ENCODE measurements at places on chromosomes 5 and 9.

DNA sequence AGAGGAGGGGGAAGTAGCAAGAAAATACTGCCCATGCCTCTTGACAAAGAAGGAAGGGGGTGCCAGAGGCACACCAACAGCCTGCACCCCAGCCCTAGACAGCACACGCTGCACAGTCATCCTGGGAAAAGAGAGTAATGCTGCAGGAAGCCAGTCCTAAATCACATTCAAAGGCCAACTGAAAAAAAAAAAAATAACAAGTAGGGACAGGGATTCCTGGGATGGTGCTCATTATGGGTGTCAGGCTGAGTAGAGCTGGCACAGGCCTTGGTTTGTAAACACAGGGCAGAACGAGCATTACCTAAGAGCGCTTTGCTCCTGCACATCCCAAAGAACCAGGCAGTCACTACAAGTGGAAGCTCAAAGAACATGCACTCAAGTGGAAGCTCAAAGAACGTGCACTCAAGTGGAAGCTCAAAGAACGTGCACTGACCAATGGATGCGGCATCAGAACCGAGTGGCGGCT, 7.8 kb downstream of the RAPGEF1 start:
- DNase-seq, result no peak

GRCh38 chr9:115115117-115115880, 2.7 kb downstream of the TNC start:
- no peak for DNase-seq

GRCh38 chr5:136080483-136081216, 51.9 kb downstream of the TGFBI start:
- no peak for DNase-seq

DNA sequence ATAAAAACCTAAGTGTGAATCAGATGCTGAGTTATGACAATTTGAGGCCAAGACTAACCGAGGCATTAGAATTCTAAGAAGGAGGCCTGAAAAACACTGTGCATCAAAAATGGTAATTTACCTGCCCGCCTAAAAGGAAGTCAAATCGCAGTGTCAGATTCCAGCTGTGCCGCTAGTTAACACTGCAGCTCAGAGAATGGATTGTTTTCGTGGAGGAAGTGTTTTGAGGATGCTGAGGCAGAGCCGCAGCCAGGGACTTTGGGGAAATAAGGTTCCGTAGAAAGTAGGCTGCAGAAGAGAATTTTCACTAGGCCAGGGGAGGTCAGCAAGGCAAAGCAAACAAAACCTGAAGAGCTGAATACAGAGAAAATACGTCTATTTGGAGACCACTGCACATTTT, 226.4 kb upstream of the ISL1 start:
- no peak for DNase-seq

GRCh38 chr5:130528474-130528873, 624.2 kb downstream of the CHSY3 start:
- DNase-seq, result no peak

- DNase-seq, result no peak
These were observed 52.3 kb downstream of the PSD2 start for GRCh38 chr5:139847790-139848507.

DNA sequence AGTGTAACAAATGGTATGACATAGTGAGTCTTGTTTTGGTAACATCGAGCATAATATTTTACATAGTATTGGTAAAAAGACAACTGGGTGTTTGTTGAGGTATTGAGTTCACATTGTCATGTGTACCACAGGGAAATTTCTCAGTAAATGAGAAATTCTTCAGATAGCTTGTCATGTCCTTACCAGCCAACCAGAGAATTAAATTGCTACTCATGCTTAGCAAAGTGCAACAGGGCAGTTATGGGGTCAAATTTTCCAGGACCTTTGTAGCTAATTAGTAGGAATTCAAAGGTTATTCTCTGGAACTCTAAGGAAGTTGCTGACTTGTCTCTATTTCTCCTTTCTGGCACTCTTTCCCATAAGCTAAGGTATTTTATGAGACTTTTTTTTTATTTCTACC, 595.7 kb downstream of the EFNA5 start:
- no peak for DNase-seq

- DNase-seq, result no peak
These were observed 263.7 kb upstream of the KLF9 start for GRCh38 chr9:70678153-70678552.

DNA sequence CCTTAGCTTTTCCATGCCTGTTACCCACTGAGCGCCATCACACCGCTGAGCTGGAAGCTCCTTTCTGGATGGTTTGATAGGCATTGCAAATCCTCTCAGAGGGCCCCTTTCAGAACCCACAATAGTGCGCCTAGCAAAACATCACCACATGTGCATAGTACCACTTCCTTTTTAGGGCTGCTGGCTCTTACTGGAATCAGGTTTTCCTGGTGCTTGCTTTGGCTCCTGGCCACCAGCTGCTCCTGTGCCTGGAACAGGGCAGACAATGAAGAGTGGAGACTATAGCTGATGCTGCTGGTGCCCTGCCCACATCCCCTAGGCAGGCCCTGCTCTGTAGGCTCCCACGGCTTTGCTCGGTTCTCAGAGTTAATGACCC, 163.6 kb upstream of the SEMA6A start:
- no peak for DNase-seq

GRCh38 chr5:145110834-145111233, 724.3 kb downstream of the PRELID2 start:
- DNase-seq, result no peak

DNA sequence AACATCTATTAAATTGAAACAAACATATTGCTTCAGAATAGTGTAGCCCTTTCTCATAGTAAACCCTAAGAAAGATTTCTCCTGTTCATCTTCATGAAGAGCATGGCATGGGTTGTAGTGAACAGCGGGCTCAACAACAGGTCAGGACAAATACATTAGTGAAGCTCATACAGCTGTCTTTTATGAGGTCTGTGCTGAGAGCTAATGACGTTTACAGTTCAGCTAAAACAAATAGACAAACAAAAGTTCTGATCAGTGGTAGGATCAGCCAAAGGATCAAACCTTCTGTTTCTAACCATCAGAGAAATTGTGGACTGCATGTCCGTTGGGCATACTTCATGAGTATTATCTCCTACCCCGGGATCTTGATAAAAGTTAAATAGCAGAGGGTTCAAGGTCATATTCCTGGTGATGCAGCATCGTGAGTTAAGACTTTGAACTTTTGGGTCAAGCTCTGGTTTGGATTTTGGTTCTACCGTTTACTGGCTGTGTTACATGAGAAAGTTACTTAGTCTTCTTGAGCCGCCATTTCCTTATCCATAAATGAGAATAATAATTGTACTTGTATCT, 37.9 kb downstream of the ACO1 start:
- DNase-seq, result no peak

DNA sequence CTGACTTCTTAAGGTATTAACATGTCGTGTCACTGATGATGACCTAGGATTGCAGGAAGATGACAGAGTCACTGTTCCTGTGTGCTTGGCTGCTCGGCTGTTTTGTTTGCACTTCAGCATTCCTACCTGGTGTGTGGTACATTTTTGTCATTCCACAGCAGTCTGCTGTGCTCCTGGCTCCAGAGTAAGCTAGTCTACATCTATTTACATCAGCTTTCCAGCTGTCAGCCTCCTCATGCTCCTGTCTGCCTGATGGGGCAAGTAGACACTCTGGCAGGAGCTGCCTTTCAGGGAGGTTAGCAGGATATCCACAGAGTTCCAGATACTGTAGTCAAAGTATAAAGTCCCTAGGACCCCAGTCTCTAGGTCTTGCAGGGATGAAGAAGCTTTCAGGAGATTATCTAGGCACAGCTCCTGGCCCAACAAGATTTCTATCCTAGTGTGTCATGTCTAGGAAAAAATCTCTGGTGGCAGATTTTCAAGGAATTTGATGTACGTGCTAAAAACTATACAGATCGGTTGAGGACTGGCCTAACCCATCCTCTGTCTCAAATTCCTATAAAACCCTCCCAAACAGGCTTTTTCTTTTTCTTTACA, 28.4 kb downstream of the RUSC2 start:
- no peak for DNase-seq

DNA sequence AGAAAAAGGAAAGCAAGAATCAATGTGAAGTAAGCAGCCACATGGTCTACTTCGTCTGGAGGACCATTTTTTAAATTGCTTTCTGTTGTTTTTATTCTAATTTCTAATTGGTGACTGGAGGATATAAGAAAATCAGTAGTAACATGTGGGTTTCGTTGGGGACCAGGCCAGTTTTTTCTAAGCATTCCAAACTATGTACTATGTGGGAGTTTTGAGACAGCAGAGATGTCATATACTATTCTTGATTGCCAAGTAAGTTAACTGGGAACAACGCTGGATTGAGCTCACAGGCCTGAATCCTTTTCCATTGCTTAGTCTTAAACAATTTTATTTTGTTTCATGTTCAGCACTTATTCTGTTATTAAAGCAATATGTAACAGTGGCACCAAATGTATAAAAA, 225.7 kb downstream of the TMEM167A start:
- no peak for DNase-seq

DNA sequence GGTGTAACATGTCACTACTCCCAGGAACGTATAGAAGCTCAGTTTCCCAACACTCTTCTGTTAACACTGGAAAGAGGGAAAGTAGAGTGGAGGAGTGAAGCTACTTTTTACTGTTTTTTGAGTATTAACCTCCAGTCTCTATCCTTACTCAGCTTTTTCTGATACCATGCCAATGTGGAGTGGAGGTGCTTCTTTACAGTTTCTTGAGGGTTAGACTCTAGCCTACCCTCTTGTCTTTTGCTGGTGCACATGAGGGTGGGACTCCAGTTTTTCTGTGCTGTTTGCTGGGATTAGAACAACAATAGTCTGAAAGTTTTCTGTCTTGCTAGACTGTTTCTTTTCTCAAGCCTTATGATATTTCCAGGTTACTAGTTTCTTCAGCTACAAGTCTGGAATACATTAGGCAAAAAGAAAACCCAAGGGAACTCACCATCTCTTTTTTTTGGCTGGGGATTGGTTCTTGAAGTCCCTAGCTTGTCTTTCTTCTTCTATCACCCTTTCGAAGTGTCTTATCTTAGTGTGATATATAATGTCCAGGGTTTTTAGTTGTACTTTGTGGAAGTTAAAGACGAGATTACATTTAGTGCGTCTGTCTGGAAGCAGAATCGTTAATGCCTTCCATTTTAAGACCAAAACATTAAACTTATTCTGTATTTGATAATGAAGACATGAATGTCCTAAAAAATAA, 35.9 kb downstream of the PRR16 start:
- DNase-seq, result no peak

- no peak for DNase-seq
These were observed 100.0 kb downstream of the BASP1 start for GRCh38 chr5:17317473-17317872.

- no peak for DNase-seq
These were observed 36.1 kb downstream of the DAP start for GRCh38 chr5:10724781-10725507.

- DNase-seq, result no peak
These were observed 13.0 kb upstream of the DAB2IP start for GRCh38 chr9:121638399-121638798.

DNA sequence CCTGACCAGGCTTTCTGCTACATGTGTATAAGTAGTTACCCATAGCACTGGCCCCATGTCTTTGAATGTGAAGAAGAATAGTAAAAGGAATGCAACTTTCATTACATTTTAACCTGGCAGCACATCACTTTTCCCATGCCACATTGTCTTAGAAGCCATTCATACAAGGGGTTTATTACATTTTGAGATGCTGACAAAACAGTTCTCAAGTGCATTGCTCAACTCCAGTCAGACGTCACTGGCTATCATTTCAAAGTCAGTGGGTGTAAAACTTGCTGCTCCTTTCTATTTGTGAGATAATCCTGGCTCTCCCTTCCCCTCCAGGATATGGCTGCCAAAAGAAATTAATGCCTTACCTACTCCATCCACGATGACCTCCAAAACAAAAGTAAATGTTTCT, 97.0 kb upstream of the VCAN start:
- DNase-seq, result no peak

DNA sequence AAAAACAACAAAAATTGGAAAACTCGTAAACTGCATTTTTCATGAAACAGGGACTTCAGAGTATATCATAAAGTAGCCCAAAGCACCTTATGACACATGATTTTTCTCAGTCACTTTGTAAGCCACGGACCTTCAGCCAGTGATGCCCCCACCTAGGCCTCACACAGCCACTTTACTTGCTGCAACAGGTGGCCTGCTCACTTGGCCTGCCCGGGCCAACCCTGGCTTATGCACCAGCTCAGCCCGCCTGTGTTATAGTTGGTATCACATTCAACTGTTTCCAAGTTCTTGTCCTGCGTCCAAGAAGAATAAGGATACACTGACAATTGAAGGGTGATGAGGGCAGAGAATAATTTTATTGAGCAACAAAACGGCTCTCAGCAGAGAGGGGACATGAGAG, 219.2 kb downstream of the FER start:
- no peak for DNase-seq

GRCh38 chr5:6235726-6236125, 142.6 kb downstream of the MED10 start:
- no peak for DNase-seq

GRCh38 chr9:113712053-113712452, 164.1 kb upstream of the ZNF618 start:
- no peak for DNase-seq

GRCh38 chr5:168822248-168822744, 243.1 kb upstream of the PANK3 start:
- DNase-seq, result no peak
